ENCODE measurements at places on chromosomes 5 and 9.

DNA sequence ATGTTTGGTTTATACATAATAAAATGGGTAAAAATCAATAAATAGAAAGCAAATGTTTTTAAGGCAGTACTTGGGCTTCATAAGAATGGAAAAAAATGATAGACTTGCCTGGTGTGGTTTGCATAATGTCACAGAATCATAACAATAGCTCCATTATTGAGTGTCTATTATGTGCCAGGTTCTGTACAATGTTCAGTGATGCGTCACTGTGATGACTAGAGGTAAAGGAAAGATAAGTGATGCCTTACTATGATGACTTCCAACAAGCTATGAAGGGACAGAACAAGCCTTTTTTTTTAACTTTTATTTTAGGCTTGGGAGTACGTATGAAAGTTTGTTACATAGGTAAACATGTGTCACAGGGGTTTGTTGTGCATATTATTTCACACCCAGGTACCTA, 128.8 kb downstream of the TMC1 start:
- no peak for DNase-seq

- no peak for DNase-seq
These were observed 22.2 kb downstream of the AHRR start for GRCh38 chr5:343461-344401.

DNA sequence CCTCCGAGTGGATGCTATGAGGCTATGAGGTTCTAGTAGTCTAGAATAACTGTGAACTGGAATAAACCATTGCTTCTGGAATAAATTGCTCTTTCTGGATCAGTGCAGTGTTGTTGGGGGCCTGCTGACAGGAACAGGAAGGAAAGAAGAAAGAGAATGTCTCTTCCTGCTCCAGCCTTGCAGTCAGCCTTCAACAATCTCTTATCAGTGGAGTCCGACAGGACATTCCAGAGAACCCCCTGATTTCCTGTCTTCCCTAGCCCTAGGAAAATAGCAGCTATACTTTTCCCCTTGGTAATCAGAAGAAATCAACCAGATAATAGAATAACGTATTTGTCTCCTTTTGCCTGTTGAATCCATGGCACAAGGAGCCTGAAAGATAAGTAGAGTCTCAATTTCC, 55.4 kb downstream of the WDR36 start:
- DNase-seq = no peak

DNA sequence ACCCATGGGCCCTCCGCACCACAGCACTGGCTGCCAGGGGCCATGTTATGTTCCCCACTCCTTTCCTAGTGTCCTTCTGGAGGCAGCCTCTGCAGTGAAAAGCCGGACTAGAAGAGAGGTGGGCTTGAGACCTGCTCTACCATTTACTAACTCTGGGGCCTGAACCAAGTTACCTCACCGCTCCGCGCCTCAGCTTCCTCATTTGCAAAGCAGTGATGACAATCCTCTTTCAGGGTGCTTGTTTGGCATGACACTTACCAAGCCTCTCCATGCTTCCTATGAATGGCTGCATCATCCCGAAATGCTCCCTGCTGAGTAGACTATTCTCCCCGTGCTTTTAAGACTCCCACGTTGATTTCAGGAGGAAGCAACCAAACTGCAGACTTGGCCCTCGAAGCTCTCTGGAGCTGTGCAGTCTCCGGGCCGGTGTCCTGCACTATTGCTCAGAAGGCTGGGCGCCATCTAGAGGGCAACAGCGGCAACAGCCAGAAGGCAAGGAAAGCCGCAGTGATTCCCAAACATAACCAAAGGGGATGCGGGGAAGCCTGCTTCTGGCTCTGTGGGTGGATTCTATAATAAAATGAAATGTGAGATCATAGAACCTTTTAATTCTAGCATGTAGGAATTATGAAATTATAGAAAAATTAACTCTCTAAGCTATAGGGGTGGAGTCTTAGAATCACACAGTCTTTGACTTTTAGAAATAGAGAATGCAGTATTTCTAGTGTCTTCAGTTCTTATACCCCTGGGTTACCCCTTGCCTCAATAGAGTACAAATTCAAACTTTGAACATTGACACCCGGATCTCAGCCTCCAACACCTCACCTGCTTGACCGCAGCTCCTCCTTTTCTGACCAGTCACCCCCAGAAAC, 599.8 kb upstream of the BRINP1 start:
- DNase-seq = peak; percentile 87

- peak; percentile 50 for DNase-seq
These were observed 154.8 kb upstream of the TBC1D2 start for GRCh38 chr9:98410185-98410697.

DNA sequence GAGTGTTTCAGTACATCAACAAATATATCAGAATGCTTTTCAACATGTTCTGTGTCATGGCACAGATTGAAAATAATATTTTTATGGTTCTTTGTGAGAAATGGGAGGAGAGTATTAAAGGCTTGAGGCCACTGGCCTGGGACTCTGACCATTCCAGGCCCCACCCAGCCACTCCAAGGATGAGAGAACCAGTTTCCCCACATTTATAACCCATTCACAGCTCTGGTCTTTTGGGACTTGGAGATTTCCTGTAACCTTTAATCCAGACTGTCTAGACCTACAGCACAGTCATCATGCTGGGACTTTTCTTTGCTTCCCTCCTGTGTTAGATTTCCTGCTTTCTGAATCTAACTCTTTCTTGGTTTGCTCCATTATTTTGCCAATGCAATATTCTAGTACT, 389.6 kb downstream of the KIAA0825 start:
- no peak for DNase-seq

DNA sequence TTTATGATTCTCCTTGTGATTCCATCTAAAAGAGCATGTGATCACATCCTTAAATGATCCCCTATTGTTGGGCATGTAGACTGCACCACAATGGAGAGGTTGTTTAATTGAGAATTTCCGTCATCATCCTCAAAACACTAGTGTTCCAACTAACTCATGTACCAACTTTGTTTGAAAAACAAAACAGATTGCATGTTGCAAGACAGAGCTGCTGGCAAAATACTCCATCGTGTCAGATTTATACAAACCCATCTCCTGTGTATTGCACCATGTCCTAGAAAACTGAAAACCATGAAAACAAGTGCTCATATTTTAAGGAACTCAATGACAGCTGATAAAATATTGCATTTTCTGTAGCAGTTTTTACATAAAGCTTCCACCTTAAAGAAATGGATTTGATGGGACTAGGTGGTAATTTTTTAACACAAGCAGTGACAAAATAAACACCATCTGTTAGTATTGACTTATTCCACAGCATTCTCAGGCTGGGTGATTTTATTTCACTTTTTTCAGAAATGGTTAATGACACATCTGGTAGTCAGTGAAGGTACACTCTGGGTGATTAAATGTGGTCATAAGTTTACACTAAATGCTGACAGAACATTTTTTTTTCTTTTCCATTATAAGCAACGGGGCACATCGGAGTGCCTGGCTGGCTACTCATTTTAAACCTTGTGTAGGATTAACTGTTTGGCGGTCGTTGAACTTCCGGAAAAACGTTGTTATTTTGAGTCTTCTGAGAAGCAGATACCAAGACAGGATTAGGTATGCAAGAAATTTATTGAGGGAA, 602.9 kb upstream of the WWC1 start:
- no peak for DNase-seq

DNA sequence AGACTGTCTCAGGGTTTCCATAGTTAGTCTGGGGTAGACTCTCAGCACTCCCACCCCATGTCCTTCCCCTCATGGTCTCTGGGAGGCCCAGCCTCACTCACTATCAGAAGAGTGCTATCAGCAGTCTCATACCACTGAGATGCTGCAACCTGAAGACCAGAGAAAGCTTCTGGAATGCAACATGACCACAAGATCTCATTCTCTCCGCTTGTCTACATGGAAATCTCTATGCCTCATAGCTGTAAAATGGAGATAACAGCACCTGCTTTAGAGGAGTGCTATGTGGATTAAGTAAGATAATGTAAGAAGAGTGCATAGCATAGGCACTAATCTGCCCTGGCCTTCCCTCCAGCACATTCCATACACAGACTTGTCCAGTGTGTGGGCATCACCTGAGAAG, 47.0 kb upstream of the ZNF169 start:
- no peak for DNase-seq
